ENCODE measurements at places on chromosomes 4 and X. TPM values are rescaled to one million over a fixed set of nuclear protein-coding genes. Genes with fewer than 3 reads are reported as not detected.

EREG gene
- total RNA-seq, result 18.5 TPM

DGKK gene
- not detected for total RNA-seq

GPRASP2 gene
- 5.4 TPM for total RNA-seq

XIAP gene
- 24.6 TPM for total RNA-seq

MAGEC2 gene
- not detected for total RNA-seq

GC gene
- total RNA-seq, result not detected

GBA3 gene
- total RNA-seq, result not detected

HHIP gene
- 0.60 TPM for total RNA-seq

CT45A1 gene
- total RNA-seq, result not detected

TMEM154 gene
- total RNA-seq, result 0.06 TPM

MAMLD1 gene
- total RNA-seq, result 7.3 TPM

HSFX3 gene
- total RNA-seq, result not detected

STK32B gene
- total RNA-seq, result 14.9 TPM

HAND2 gene
- 0.65 TPM for total RNA-seq

CXCR3 gene
- not detected for total RNA-seq

CXXC4 gene
- total RNA-seq, result not detected

FATE1 gene
- not detected for total RNA-seq

GJB1 gene
- total RNA-seq, result not detected

ACOX3 gene
- total RNA-seq, result 9.7 TPM

DIPK2B gene
- total RNA-seq, result not detected

EIF2S3 gene
- 132 TPM for total RNA-seq

VGLL1 gene
- not detected for total RNA-seq

MTNR1A gene
- total RNA-seq, result 1.2 TPM

IL2 gene
- total RNA-seq, result not detected

DDX53 gene
- not detected for total RNA-seq

PHEX gene
- total RNA-seq, result 0.34 TPM

TECRL gene
- total RNA-seq, result not detected

SPRY1 gene
- total RNA-seq, result 3.9 TPM

SULT1B1 gene
- not detected for total RNA-seq

GAGE1 gene
- not detected for total RNA-seq

VSIG4 gene
- not detected for total RNA-seq

ENPEP gene
- 0.02 TPM for total RNA-seq

EDA gene
- total RNA-seq, result 0.42 TPM
